ENCODE measurements at places on chromosomes 6 and 20. TPM values are rescaled to one million over a fixed set of nuclear protein-coding genes. Genes with fewer than 3 reads are reported as not detected.

The CST5 gene
- 0.37 TPM for total RNA-seq

DNA sequence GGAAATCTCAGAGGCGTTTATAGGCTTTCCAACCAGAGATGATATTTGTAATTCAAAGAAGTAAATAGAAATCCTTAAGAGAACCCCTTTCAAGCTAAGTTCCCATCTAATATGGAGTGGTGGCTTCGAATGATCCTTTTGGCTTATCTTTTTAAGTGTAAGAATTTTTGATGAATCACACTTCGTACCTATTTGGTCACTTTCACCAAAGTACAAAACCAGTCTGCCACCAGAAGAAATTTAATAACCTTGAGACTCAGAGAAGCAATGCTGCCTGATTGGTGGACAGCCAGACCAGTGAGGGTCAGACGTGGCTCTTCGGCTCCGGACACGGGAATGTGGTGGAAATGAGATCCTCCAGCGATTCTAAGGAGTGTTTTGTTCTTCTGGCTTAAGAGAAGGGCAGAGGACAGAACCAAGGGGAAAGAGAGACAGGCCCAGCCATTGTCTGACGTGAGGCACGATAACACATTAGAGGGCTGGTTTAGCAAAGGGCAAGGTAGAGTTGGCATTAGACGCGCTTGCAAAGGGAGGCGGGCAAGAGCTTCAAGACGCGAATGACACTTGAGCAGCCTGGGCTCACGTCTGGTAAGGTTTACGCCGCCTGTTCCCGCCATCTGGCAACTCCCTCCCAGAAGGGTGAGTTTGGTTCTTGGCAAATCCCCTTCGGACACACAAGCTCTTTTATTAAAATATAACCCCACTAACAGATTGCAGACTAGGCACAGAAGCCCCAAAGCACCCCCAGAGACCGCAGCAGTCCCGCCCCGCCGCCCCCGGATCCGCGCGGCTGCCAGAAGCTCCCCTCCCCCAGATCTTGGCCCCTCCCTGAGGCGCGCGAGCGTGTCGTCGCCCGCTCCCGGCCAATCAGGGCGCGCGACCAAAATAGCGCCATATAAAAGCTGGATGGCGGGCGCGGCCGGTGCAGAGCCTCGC lies 50.0 kb upstream of the EZR start:
- DNase-seq: peak; percentile 92

GRCh38 chr20:5127859-5128424 lies 1.1 kb downstream of the CDS2 start:
- no peak for DNase-seq

DNA sequence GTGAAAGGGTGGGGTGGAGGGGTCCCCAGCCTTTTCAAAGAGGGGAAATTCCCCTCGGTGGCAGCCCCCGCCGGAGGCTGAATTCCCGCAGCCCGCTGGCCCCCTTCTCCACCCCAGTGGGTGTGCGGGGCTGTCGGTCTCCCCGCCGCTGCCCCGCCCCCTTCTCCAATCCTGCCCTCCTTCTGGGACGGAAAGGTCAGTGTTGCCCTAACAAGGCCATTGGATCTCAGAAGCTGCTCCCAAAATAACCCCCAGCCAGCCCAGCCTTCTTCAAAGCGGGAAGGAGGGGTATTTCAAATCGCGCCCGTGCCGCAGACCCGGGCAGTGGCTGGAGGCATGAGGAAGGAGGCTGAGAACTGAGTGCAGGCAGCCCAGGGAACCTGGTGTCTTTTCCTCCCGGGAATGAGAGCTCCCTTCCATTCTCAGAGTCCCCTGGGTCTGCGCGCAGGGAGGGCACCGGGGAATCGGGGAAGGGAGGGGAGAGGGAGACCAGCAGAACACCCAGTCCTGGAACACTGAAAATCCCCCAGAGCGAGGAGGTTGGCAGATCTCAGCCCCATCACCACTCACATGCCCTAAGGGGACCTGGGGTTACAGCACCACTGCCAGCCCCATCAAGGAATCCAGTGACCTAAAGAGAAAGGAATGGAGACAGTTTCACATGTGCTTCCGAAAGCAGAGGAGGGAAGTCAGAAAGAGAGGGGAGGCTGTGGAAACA lies at the start of gene JPH2:
Gene JPH2, minus strand, starts transcription at position 135 of the 718 bp plus-strand sequence. CDS start 483 bp downstream, outside the sequence.
- peak; percentile 38 for DNase-seq

GRCh38 chr6:7959453-7959852 lies 48.9 kb upstream of the TXNDC5 start:
- no peak for DNase-seq

- no peak for DNase-seq
Measured at GRCh38 chr20:58478141-58478805, 36.9 kb downstream of the APCDD1L start.

GRCh38 chr6:21132856-21133838 lies 460.4 kb upstream of the SOX4 start:
- DNase-seq: peak; percentile 35

- DNase-seq: no peak
Measured at GRCh38 chr6:137657351-137657911, 163.2 kb upstream of the OLIG3 start.

- no peak for DNase-seq
Measured at GRCh38 chr20:15596220-15596890, 976.9 kb downstream of the KIF16B start.

GRCh38 chr6:116579143-116579542 lies 7.8 kb downstream of the RWDD1 start:
- no peak for DNase-seq

GRCh38 chr6:50889497-50889896 lies 70.8 kb downstream of the TFAP2B start:
- no peak for DNase-seq

GRCh38 chr20:19725814-19726525 lies 32.1 kb upstream of the RIN2 start:
- DNase-seq: no peak

Measured in lung (tissue), 17 donors.